ENCODE measurements at places on chromosomes 4 and X.
A peak's percentile ranks its signal among the peaks of the same experiment; 100 is the strongest.

DNA sequence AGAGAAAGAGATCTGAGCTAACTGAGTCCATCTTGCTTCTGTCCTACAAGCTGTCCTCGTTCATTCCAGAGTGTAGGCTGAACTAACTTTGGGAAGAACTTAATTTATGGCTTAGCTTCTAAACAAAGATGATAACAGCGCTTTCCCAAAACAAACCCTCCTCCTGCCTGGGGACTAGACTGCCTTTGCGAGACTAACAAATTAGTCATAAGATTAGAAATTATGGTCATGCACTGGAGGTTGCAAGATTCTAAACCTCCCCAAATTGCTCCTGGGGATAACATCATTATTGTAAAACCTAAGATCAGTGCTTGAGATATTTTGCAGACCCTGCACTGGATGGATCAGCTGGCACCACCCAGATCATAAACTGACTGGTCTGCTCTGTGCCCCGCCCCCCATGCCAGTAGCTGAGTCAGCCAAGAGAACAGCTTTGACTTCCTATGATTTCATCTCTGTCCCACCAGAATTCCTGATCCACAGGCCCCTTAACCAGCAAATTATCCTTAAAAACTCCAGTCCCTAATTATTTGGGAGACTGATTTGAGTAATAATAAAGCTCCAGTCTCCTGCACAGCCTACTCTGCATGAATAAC is 883.3 kb downstream of the TRIML1 start:
- no peak for DNase-seq

GRCh38 chr4:120355881-120356280 is 289.2 kb upstream of the MAD2L1 start:
- DNase-seq: no peak

DNA sequence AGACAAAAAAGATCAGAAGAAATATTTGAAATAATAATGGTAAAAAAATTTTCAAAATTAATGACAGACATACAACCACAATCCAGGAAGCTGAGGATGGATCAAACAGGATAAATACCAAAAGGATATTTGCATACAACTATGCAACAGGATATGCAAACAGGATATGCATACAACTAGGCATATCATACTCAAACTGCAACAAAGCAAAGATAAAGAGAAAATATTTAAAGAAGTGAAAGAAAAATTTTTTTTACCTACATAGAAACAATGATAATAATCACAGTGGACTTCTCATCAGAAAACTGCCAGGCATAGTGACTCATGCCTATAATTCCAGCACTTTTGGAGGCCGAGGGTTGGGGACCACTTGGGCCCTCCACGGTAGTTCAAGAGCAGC is 11.3 kb upstream of the DHX15 start:
- no peak for DNase-seq

GRCh38 chr4:153790962-153791551 is 2.2 kb upstream of the SFRP2 start:
- DNase-seq: no peak

GRCh38 chr4:95637043-95637600 is 88.3 kb upstream of the UNC5C start:
- no peak for DNase-seq

DNA sequence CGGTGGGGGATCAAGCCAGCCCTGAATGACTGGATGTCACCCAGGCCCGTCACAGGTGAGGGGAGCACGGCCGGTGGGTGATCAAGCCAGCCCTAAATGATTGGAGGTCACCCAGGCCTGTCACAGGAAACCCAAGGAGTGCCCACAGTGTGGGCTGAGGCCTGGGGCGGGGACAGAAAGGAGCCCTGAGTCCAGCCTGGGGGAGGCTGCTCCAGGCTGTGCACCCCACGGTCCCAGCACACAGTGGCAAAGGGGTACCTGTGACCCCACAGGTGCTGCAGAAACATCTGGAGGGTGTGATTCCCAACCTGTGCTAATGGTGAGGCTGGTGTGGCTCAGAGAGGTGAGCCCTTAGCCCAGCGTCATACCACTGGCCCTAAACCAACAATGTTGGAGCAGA is 6.2 kb upstream of the CPLX1 start:
- no peak for DNase-seq

DNA sequence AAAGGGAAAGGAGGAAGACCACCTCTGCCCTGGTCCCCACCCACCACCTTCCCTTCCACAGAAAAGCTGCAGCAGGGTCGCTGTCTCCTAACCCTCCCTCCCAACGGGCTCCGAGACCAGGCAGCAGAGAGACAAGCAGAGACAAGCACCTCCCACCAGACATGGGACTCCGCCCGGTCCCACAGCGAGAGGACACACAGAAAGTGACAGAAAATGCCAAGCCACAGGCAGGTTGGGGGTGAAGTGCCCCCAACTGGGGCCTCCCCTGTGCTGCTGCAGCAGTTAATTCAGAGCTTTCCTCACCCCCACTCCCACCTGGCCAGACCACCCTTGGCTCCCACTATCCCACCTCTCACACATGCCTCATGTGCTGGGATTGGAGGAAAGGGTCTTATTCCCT is 64.4 kb upstream of the AFAP1 start:
- DNase-seq: no peak

- no peak for DNase-seq
These were observed 94.0 kb upstream of the SHOX start for GRCh38 chrX:536616-537015.

GRCh38 chrX:69045616-69046345 is 119.5 kb downstream of the PJA1 start:
- DNase-seq: no peak

GRCh38 chrX:44344687-44345086 is 1.2 kb upstream of the EFHC2 start:
- DNase-seq: no peak

DNA sequence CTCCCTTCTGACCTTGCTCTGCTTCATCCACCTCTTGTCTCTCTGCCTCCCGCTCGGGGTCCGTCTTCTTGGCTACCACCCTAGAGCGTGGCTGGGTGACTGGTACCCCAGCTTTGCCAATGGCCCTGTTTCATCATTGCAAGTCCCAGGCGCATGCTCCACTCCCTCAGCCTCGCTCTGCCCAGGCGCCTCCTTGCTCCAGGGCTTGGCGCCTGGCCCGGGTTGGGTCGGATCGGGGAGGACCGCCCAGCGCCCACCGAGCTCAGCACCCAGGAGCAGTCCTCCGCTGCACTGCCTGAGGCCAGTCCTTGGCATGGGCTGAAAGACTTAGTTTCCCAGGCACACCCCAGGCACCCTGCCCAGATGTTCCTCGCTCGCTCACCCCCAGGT is 577 bp downstream of the BGN start:
- no peak for DNase-seq

- no peak for DNase-seq
These were observed 55.9 kb upstream of the USP9X start for GRCh38 chrX:41029332-41029731.

DNA sequence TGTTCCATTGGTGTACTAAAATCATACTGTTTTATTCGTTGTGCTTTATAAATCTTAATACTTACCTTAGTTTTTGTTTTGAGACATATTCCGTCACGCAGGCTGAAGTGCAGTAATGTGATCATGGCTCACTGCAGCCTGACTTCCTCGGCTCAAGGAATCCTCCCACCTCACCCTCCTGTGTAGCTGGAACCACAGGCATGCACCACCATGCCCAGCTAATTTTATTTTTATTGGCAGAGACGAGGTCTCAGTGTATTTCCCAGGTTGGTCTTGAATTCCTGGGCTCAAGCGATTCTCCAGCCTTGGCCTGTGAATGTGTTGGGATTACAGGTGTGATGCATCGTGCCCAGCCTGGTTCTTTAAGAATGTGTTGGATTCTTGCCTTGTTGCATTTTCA is 24.4 kb upstream of the DCK start:
- no peak for DNase-seq

DNA sequence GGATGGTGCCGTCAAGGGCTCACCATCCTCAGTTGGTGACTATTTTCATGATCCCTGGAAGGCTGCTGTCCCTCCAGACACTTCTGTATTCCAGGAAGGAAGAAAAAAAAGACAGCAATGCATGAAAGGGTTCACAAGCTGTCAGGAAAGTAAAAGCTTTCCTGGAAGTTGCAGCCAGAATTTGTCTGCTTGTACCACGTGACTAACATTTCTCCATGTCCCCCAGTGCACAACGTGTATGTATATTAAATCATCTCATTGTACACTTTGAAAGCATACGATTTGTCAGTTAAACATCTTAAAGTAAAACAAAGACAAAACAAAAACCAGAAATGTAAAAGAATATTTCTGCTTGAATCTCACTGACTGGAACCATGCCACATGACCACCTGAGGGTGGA is 127.4 kb upstream of the CLNK start:
- DNase-seq: no peak

DNA sequence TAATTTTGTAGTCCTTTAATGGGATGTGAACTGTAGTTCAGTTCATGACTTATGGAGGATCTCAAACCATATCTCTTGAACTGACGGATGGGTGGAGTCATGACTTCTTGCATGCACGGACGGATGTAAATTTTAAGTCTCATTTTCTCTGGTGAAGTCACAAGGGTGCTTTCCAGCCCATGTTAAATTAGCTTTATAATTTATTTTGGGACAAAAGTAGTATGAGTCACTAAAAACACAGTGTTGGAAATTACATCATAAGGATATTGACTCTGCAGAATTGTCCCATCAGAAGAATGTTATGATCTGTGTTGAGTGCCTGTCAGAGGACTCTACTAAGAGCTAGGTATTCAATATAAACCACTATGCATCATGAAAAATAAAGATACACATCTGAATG is 6.8 kb upstream of the PAGE5 start:
- DNase-seq: no peak

GRCh38 chr4:65170768-65171514 is 499.3 kb downstream of the EPHA5 start:
- no peak for DNase-seq

- DNase-seq: no peak
These were observed 124.9 kb upstream of the ZCCHC13 start for GRCh38 chrX:74179071-74179470.

DNA sequence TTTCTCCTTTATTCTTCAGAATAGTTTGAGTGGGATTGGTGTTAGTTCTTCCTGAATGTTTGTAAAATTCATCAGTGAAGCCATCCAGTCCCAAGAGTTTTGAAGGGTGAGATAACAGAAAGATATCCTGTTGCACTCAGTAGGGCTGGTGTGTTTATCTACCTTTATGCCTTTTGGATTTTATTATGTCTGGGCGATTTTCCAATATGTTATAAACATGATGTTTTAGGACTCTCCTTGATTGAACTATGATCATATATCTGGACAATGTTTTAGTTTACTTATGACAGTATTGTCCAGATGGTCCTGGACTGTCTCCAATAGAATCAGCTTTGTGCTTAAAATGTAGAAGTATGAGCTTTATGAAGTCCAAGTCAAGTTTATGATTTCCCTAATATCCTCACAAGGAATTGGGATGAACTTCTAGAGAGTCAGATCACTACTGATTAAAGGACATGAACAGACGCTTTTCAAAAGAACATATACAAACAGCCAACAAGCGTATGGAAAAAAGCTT is 77.6 kb upstream of the ITM2A start:
- DNase-seq: no peak

DNA sequence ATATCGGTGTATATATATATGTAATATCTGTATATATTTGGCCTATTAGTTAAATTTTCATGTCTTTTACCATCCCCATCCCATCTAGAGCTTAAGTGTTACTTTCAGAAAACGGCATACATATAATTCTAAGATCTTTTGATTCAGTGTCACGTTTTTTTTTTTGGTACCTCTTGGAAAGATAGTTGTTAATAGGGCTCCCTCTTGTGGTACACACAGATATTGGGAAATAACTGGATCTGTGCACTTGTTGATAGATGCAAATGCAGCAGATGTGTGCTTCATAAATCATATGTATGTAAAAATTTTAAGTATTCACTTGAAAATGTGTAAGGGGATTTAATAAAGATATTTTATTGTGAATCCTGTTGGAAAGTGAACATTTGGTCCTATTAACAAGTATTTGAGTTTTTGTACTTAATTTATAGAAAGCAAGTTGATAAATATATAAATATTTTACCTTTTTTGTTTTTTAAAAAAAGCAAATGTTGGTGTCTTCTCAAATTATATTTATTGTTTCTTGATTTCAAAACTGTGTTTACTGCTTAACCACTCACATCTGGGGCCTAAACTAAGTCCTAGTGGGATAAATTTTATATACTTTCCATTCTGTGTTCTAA is 74.7 kb downstream of the PAQR3 start:
- peak; percentile 17 for DNase-seq

GRCh38 chrX:97401154-97401553 is 517.4 kb downstream of the RPA4 start:
- DNase-seq: no peak

- no peak for DNase-seq
These were observed 8.5 kb downstream of the COL25A1 start for GRCh38 chr4:109294006-109294405.
